NCI-H526 (cell line): ENCODE measurements at places on chromosomes 6 and 20.

GRCh38 chr20:43537921-43538877, 20.6 kb upstream of the SGK2 start:
- peak; percentile 46 for DNase-seq

- no peak for DNase-seq
Observed at GRCh38 chr6:53293691-53294090, 55.1 kb downstream of the ELOVL5 start.

GRCh38 chr20:41428285-41428684, 61.7 kb upstream of the EMILIN3 start:
- DNase-seq = no peak

DNA sequence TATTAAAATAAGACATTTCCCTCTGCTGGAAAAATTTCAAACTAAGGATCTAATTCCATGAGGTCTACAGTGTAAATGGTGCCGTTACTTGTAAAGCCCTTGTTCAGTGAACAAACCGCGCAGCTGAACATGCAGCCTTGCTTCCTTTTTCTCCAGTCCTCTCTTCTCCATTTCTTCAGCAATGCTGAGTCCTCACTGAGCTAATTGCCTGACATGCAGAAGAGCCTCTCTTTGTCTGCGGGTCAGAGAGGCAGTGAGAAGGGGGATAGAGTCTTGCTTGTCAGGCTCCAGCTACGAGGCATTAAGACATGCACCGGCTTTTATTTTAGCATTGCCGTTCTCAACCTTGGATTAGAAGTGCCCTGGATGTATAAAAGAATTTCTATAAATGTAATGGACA, 25.7 kb downstream of the ZDHHC14 start:
- DNase-seq = no peak

GRCh38 chr20:49747707-49748524, 34.2 kb upstream of the B4GALT5 start:
- DNase-seq = no peak

GRCh38 chr20:13765299-13765698, 19.4 kb downstream of the ESF1 start:
- no peak for DNase-seq

- DNase-seq = no peak
Observed at GRCh38 chr6:34859951-34860350, 27.9 kb downstream of the TAF11 start.

DNA sequence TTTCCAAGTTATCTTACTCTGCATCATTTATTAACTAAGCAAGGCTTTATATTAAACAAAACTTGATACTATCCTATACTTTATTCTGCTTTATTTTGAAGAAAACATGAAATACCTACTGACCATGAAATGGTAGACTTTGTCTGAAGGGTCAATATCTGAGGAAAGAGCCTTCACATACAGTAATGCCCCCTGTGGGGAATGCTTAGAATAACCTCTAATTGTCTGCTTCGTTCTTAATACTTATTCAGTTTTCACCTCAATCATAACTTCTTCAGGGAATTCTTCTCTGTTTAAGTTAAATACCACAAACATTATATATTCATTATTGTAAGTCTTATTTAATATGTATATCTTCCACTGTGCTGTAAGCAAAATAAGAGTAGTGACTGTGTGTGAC, 498.9 kb upstream of the MANEA start:
- DNase-seq = no peak

GRCh38 chr6:15880262-15880973, 217.6 kb upstream of the DTNBP1 start:
- DNase-seq = no peak

DNA sequence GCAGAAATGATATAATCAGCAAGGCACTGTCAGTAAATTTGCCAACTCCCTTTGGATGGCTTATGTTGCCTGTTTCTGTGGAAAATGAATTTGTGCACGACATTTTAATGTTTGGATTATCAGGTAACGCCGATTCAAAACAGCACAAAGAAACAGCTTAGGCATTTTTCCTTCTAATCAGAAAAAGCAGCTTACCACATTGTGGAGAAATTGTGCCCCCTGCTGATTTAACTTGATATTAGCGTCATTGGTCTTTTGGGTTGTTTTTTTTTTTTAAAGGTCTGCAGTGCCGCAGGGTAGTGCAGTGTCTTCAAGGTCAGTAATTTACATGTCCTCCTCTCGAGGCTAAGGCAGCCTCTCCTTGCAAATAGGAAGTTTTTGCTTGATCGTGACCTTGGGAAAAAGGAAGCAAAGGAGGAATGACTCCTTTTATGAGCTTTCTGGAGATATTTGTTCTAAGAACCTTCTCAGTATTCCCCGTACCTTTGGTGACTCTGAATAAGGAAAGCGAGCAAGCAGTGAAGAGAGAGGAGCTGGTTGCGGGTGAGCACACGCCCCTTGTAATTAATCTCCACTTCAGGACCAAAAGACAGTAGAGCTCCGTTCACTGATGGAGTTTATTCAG, 79.1 kb downstream of the ELOVL4 start:
- DNase-seq = peak; percentile 92

DNA sequence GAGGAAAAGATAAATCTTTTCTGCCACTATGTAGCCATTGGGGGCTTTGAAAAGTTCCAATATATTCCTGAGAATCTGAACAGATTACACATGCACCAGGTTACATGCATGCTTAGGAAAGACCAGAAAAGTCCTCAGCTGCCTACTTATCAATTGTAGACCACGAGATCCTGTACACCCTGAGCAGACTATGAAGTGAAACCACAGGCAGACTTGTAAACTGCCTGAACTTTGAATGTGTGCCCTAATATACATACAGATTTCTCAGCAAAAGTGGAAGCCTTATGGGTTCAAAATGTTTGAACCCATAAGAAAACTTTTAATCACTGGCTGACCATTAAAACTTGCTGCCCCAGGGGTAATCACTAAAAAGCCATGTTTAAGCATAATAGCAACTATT, 273.5 kb upstream of the RUNX2 start:
- DNase-seq = no peak

- DNase-seq = no peak
Observed at GRCh38 chr20:8658103-8658502, 410.8 kb upstream of the PLCB4 start.

- no peak for DNase-seq
Observed at GRCh38 chr20:40314278-40314677, 374.8 kb downstream of the MAFB start.

DNA sequence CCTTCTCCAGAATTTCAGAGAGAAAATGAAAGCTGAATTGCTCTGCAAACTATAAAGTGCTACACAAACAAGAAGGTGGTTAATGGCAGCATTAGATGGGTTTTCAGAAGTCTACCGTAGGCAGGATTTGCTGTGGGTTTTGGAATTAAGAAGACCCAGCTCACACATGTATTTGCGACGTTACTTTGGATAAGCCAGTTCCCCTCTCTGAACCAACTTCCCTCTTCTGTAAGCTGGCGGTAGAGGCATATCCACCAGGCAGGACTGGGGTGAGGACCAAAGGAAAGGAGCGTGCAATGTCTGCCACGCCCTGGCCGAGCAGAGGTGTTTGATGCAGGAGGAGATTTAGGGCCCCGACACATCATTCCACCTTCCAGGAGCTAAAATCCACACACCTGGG, 6.9 kb downstream of the RSPO4 start:
- DNase-seq = no peak

DNA sequence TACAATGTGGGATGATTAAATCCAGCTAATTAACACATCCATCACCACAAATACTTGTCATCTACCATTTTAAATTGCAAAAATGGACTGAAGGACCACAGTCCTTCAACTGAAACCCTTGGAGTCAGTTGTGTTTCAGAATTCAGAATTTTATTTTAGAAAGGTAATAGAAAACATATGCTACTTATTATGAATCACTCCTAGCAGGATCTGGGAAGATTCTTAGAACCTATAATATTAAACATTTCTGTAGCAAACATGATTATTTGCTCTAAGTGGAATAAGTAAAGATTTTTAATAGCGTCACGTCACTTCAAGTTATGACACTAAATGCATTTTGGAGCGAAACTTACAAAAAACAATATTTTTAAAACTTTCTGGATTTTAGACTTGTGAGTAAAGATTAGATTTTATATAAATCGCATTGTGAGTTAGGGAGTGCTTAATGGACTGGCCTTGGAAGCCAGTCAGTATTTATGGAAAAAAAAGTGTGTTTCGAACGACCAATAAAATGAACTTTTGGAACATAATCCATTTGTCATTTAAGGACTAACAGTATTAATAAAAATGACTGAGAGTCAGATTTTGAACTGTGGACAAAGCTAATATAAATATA, 71.8 kb upstream of the PHACTR2 start:
- DNase-seq = no peak

DNA sequence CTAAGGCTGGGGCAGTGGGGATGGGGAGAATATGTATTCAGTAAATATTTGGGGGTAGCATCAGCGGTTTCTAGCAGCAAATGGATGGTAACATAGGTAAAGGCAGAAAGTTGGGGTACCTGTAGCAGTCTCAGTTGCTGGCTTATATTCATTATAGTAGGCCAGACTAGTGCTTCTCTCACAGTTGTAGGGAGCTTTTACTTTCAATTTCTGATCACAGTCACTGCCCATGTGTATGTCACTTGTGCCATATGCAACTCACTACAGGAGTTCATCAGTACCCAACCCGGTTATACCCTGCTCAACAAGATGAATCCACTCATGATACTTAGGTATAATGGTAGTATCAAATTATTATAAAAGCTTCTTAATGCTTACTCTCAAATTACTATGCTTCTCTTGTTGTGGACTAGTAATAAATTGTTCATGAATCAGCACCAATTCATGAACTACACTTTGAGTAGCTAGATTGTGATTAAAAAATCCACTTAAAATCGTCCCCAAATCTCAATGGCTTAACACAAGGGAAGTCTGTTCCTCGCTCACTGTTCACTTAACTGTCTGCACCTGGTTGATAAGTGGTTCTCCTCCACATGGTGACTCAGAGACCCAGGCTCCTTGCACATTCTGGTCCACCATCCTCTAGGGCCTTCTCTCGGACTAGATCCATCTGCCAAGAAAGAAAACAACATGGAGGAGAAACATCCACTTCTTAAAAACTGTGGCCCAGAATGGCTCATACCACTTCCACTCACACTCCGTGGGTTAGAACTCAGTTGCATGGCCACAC, 31.3 kb upstream of the MYLIP start:
- DNase-seq = no peak

GRCh38 chr6:130577178-130577919, 211.5 kb downstream of the TMEM200A start:
- DNase-seq = no peak

DNA sequence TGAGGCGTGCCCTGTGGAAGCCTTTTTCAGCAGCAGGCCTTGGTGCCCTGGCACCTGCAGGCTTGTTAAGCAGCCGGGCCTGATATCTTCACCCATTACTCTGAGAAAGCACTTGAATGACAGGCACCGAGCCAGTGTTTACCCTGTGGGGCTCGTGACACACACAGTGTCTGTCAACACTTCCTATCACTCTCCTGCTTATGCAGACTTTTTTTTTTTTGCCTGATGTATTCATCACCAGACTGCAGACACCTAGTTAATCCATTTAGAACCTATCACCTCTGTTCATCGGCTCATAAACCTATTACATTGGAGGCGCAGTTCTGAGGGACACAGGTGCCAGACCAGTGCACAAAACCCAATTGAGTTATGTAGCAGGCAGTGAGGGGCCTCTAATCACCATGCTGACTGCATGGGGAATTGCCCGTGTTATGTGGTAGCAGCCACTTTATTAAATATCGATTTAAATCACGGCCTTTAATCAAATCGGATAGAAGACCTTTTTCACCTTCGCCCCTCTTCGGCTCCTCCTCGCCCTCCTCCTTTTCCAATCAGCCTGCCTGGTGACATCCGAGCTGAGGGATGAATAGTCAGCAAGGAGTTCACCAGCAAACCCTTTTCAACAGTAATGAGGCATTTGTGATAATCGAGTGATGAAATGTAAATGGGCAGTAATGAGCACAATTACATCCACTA, 962.9 kb upstream of the SLC35B3 start:
- no peak for DNase-seq
